ENCODE measurements at places on chromosomes 4 and X.

DNA sequence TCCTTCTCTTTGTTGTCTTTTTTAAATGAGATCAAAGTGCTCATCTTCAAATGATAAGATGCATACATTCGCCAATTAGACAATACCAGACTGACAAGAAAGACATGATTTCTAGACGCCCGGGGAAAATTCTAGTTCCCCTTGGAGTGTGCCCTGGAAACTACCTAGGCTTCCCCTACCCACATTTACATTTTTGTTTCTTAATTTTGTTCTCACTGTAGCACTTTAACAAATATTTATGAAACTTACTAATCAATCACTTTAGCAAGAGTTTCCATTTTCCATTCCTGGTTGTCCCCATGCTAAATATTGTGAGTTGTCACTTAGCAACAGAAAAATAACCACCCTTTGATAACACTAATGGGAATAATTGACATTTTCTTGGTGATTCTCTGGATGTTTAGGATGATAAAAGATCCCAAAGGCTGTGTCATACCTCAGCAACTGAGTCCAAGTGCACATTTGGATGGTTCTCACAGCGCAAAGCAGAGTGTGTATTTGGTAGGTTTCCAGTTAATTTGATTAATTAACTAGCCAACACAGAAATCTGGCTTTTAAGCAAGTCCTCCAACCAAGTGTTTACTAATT is 69.6 kb downstream of the FGFBP1 start:
- DNase-seq = no peak

GRCh38 chrX:72269671-72270251 is 7.3 kb downstream of the RPS4X start:
- DNase-seq = peak; percentile 43

DNA sequence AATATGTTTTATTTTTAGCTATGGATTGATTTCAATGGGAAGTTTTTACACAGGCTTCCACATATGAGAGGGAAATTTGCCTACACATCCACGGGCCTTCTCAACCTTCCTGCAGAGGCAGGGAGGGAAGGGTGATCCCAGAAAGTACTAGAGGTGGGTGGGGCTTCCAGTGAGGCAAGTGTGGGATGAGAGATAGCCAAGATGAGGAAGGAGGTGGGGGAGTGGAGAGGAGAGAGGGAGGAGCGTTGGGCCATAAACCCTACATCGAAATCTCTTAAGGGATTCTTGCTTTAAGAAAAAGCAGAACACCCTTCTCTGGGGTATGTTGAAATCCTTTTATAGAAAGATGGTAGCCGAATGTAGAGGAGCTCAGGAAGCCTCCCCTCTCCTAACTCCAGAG is 19.0 kb downstream of the NKX6-1 start:
- no peak for DNase-seq

- DNase-seq = peak; percentile 24
Observed at GRCh38 chrX:1477801-1478458, 25.2 kb upstream of the ASMTL start.

GRCh38 chr4:142324572-142324971 is 521.5 kb downstream of the INPP4B start:
- DNase-seq = no peak
